ENCODE measurements at places on chromosomes 12 and 14. TPM values are rescaled to one million over a fixed set of nuclear protein-coding genes. Genes with fewer than 3 reads are reported as not detected.

DNA sequence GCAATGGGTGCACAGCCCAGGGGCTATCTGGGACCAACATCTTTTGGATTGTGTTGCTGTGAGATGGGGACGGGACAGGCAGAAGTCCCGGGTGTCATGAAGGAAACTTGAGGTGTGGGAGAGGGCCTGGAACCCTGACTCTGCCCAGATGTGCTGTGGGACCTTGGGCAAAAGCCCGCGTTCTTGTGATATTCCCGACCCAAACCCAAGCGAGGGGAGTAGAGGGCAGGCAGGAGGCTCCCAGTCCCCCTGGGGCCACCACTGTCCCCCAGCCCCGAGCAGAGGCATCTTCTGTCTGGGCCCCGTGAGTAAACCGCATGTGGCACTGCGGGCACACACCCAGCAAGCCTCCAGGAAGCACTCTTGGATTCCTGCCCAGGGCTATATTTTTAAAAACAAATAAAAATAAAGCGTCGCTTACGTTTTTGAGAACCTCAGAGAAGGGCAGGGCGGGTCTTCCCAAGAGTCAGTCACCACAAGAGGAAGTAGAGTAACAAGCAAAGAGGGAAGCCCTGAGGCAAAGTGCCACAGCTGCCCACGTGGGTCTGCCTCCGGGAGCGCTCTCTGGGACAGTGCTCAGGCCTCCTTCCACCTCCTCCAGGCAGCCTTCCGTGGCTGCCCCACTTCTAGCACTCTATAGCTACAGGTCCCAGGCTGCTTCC lies 39.5 kb downstream of the BEGAIN start:
- DNase-seq: peak; percentile 84

GRCh38 chr12:117832459-117833457 lies 136.0 kb downstream of the KSR2 start:
- DNase-seq: no peak

- DNase-seq: no peak
These were observed 21.3 kb upstream of the POC1B start for GRCh38 chr12:89547101-89547500.

The TAS2R50 gene
- 0.55 TPM for total RNA-seq

DNA sequence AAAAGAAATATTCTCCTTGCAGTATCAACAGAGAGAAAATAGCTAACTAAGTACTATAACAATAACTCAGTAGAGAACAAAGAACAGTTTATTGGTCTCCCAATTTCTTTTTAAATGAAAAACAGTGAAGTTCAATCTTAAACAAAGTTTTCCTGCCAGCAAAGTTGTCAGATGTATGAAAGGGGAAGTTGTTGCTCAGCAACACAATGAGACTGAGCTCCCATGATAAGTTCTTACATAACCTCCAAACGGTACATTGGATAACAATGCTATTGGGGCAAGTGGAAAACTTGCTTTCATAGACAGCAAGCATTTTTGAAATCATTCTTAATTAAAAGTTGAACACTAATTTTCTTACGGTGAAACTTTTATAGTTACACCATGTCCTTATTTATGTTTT lies 94.9 kb downstream of the ALG10B start:
- DNase-seq: no peak

DNA sequence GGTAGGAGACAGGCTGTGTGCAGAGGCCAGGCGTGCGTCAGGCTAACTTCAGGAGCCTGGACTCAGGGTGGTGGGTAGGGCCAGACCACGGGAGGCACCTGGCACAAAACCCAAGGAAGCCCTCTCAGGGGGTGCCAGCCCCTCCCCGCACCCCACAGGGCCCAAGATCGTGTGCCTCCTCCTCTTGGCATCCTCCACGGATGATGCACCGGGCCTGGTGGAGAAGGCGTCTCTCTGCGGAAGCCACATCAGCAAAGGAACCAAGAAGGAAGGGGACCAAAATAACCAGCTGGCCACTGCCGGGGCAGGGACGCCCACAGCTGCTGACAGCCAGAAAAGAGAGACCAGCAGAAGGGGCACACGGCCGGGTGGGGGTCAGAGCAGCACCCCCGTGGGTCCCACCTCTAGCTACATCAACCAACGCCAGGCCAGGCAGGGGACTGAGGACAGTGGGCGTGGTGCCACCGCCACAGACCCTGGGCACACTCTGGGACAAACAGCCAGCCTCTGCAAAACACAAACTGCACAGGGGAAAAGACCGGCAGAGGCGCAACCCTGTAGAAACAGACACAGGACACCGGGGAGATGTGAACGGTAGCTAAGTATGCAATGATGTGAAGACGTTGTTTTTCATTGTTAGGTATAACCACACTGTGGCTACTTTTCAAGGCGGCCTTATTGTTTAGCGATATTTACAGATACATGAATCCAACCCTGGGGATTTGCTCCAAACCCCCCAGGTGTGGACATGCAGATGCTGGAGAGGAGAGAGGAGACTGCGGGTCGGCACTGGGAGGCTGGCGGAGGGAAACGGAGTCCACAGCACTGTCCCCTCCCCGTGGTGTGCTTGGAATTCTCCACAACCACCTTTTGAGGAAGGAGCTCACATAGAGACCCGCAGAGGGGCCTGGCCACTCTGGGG lies 26.1 kb upstream of the C14orf180 start:
- DNase-seq: peak; percentile 51
